ENCODE measurements at places on chromosomes 3 and 15. TPM values are rescaled to one million over a fixed set of nuclear protein-coding genes. Genes with fewer than 3 reads are reported as not detected.

GRCh38 chr3:142053835-142054234, 95.5 kb downstream of the TFDP2 start:
- no peak for DNase-seq

DNA sequence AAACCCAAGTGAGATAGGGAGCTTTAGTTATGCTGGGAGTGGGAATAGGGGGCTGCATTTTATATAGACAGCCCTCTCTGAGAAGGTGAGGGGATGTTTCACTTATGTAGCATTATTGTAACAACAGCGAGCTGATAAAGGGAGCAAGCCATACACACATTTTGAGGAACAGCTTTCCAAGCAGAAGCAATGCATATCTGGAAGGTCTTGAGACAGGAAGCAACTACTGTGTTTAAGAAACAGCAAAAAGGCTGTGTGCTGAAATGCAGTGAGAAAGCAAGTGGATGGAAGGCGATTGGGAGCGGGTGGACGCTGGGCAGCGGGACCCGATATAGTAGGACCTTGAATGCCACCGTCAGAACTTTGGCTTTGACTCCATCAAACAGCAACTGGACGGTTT, 155.9 kb upstream of the TBL1XR1 start:
- DNase-seq: no peak

The HDDC3 gene
- 49.8 TPM for total RNA-seq

DNA sequence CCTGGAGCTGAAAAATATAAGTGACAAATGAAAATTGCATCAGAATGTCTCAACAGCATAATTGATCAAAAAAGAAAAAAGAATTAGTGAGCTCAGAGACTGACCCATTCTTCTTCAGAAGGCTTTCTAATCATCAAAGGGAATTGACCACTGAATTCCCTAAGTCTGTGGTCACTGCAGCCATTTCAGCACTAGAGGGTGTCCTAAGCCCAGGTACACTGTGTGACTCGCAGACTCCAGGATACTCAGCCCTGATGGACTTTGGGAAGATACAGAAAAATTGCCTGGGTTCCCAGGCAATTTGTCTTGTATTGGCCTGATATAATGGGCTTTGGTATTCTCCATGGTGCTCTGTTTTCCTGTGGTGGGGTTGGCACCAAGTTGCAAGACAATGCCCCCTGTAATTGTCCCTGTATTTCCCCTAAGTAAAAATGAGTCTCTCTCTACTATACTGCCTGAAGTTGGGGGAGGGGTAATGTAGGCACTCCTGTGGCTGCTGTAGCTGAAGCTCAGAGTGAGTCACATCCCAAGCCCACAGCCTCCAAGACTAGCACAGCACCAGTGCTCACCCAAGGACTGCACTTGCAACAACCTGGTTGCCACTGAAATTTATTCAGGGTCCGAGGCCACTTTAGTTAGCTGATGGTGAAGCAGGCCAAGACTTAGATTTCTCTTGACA, 256.0 kb upstream of the STAC start:
- DNase-seq: no peak

DNA sequence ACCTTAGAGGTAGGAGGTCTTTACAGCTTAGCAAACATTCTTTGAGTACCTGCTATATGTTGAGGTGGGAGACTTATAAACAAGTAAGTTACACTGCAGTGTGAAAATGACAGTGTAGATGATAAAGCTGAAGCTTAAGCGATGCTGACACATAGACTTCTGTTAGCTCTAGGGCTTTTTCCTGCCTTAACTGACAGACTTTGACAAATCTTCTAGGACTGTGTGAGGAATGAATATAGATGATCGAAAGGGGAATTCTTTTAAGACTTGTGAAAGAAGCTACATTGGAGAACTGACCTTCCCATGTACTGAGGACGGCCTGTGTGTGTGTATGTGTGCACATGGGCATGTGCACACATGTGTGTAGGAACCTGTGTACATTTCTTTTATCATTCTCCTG, 22.7 kb downstream of the BOC start:
- no peak for DNase-seq

GRCh38 chr3:42014921-42015533, 53.1 kb upstream of the ULK4 start:
- peak; percentile 36 for DNase-seq

The GOLGA8B gene
- 66.5 TPM for total RNA-seq

DNA sequence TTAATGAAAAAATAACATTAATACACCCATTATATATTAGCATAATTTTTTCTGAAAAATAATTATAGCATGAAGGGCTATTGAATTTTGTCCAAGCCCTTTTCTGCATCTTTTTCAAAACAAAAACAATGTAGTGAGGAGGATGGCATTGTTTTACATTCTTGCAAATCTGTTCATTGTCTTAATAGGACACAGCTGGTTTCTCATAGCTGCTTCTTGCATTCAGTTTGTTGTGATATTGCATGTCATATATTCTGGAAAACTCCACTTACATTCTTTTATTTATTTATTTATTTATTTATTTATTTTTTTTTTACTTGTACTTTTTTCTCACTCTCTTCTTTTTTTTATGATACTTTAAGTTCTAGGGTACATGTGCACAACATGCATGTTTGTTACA, 107.4 kb downstream of the NR1D2 start:
- DNase-seq: no peak

- DNase-seq: no peak
Observed at GRCh38 chr15:29636140-29636539, 186.1 kb downstream of the TJP1 start.

GRCh38 chr3:186464424-186465093, 79.6 kb downstream of the CRYGS start:
- DNase-seq: no peak

DNA sequence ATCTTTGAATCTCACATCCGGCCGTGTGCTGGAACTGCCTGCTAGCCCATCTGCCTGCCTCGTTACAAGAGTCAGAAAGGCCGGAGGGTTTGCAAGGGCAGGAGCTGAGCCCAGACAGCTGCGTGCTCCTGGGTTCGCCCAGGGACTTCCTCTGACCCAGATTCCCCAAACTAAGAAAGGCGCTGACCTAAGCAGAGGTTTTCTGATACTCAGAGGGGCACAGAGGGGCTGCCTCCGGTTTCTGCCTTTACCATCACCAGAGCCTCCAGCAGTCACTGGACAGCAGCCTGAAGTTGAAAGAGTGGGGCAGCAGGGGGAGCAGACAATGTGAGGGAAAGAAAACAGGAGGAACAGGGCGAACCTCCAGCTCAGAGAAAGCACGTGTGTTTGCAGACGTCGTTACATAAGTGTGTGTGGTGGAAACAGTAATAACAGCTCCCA, 33.4 kb upstream of the RAD18 start:
- no peak for DNase-seq

The BSN gene
- total RNA-seq: 0.12 TPM

DNA sequence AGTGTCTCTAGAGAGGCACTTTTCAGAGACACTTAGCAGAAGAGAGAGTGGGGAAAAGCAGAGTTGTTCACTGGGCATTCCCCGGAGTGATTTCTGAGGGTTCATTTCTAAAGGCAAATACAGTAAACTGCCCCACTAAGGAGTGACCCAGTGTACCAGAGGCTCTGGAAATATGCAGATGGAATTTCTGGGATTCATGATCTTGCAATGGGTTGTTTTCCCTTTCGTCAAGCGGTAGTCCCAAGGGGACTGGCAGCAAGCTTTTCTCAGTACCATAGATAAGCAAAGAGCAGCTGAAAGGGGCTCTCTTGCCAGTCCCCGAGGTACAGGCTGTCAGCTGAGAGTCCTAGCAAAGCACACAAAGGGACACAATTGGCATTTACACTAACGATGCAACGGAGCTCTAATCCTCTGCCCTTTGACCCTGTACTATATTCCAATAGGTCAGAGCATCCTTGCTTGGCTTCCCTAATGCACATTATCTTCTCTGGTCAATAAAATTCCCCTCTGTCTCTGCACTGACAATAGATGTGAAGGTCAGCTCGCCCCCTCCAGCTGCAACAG, 155.6 kb downstream of the SEMA6D start:
- DNase-seq: no peak

The ECE2 gene
- not detected for total RNA-seq

The AGBL1 gene
- total RNA-seq: not detected

GRCh38 chr3:156472684-156473083, 82.2 kb downstream of the SSR3 start:
- no peak for DNase-seq

- no peak for DNase-seq
Observed at GRCh38 chr15:70314018-70314354, 216.3 kb upstream of the TLE3 start.
